Midbrain (tissue), 1 donor: ENCODE measurements at places on chromosomes 5 and 9.

- DNase-seq = no peak
Observed at GRCh38 chr9:72539824-72540347, 18.5 kb downstream of the TMC1 start.

DNA sequence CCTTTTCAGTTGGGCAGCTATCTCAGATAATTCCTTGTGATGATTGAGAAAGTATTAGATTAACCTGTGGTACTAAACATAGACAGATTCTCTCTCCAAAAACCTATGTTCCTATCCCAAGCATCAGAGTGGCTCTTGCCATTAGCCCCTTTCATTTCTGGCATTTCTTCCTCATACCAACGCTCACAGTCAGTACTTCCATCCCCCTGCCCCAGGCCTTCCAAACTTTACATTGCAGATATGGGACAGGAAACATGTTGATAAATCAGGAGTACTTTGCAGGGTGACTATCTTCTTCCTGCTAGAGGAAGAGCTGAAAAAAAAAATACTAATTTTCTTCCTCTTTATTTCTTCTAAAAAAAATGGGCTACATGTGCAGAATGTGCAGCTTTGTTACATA lies 442.6 kb upstream of the RGMB start:
- DNase-seq = no peak

GRCh38 chr5:109146591-109146990 lies 263.2 kb downstream of the PJA2 start:
- no peak for DNase-seq

DNA sequence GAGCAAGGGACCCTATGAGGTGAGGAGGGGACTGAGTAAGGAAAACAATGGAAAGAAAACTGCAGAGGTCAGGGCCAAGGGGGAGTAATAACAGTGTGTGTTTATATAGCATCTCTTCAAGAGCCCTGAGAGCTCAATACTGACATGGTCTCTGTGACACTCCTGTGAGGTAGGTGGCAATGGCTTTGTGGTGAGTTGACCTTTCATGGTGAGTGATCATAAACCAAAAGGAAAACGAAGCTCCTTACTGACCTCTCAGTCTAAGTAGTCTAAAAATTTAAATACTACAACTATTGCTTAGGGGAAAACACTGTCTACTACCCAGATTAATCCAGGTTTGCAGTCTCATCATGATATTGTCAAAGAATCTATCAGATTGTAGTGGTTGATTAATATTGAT lies 130.9 kb downstream of the SNCAIP start:
- DNase-seq = no peak

DNA sequence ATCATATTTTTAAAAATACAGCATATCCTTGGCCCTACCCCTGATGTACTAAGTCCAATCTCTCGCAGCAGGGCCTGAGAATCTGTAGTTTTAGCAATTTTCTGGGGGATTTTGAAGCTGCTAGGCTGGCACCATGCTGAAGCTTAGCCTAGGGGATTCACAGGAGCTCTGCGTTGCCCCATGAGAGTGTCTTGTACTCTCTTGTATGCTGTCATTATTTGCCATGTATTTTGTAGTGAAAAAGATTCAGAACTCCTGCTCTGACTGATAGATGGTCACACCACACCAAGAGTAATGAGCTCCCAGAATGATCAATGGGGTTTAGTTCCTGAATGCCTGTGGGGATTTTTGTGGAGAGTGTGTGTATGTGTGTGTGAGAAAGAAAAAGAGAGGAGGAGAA lies 20.7 kb upstream of the TRMT10B start:
- DNase-seq = no peak

DNA sequence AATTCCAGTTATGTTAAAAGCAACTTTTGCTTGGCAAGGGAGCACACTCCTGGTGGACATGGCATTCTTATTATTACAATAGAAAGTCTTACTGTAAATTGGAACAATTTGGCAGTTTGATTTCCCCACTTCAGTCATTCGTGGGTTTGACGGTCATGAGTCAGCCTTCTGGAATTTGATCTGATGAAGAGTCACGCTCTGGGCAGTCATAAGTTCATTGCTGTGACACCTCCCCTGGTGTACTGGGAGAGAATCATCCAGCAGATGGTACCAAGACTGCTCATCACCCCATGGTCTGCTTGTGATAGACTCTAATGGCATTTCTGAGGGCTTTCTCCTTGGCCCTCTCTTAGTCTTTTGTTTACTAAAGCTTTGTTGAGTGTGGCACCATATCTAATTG lies 53.8 kb downstream of the GLRA1 start:
- DNase-seq = no peak

DNA sequence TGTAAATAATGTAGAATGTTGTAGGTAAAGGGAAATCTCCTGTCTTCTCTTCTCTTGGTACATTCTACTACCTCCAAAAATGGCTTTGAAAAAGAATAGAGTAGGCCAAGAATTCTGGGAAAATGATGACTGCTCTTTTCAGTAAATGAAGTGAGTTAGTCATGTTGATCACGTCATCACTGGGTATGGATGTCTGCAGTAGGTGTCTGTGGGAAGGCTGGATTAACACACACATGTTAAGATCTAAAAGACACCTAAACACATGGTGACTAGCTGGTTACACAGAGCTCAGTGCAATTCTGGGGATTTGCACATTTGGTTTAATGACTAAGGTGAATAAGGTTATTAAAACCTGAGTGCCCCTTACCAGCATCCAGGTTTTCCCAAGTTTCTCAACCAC lies 161.5 kb downstream of the CEP120 start:
- no peak for DNase-seq

DNA sequence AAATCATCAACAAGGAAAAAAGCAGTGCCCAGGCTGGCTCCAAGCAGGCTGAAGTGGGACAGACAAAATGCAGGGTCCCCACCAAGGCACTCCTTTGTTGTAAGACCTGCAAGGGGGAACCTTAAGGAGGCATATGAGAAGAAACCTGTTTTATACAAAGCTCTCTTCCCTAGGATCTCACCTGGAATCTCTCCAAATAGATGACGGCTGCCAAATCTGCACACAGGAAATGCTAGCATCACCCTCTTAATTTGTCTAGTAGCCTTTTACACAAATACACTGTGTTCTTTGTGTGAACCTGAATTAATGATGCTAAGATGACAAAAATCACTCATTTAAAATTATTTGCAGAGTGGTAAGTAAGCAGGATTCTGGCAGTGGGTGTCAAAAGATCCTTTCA lies 280.2 kb downstream of the SPOCK1 start:
- DNase-seq = no peak

DNA sequence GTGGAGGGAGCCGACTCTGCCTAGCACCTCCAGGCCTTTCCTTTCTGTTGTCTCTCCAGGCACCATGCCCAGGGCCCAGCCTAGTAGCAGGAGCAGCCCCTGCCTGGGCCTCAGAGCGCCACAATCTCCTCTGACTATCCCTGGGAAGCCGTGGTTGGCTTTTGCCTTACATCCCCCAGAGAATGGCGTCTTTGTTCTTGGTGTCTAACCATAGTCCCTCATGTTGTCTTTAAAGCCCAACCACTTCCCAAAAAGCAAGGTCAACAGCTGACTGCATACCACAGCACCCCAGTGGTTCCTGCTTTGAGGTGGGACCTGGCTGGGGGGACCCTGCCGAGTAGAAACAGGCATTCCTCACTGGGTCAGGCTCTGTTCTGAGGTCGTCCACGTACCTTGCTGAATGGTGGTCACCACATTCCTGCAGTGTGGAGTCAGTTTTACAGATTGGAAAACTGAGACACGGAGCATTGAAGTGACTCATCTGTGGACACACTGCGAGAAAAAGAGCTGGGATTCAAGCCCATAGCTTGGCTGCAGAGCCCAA lies 13.7 kb upstream of the CERCAM start:
- no peak for DNase-seq

- DNase-seq = peak; percentile 6
Observed at GRCh38 chr5:23507278-23507685, at the start of gene PRDM9. Gene PRDM9 (plus strand): TSS chr5:23507609. CDS start chr5:23509034, 1,425 bp downstream.

DNA sequence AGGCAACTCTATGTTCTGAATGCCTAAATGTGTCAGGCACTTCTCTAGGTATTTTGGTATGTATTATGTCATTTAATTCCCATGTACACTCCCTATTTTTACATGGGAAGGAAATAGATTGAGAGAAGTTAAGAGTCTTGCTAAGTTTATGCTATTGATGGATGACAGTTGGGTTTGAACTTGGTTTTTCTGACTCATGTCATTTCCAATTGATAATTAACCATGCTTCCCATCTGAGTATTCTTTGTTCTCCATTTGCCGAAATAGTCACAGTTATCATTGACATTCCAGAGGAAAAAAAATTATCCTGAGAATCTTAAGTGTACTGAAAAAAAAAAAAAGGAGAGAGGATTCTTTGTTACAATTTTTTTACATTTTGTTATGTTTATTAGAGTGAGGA lies 23.1 kb upstream of the DMRTA1 start:
- no peak for DNase-seq

DNA sequence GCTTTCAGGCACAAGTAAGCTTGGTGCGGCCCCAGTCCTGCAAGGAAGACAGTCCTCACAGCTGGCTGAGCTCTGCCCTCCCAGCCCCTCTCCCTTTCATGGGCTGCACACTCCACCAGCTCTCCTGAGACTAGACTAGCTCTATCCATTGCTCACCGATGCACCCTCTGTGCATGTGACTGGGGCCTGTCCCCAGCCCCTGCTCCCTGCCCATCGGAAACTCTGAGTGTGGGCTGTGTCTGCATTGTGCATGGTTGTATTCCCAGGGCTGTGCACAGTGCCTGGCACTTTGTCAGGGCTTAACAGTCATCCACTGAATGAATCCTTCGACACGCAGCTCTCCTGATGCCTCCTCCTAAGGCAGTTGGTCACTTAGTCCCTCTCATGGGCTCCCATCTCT lies 92.2 kb downstream of the PPARGC1B start:
- DNase-seq = no peak

DNA sequence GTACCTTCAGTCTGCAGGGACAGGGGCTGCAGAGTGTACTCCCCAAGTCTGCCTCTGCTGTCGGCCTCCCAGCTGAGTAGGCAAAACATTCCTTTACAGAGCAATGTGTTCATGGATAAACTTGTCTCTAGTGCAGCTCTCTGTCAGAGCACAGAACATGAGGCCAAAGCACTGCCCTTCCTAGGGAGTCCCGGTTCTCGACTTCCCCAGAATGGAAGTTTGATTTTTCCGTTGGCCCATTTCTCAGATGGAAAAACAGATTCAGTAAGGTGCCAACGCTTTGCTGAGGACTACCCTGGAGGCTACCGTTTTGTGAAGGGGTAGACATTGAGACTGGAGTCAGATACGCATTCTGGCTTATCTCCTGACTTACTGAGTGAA lies 422 bp upstream of the TRIM32 start:
- peak; percentile 64 for DNase-seq

- no peak for DNase-seq
Observed at GRCh38 chr5:107285772-107286171, 385.0 kb downstream of the EFNA5 start.

DNA sequence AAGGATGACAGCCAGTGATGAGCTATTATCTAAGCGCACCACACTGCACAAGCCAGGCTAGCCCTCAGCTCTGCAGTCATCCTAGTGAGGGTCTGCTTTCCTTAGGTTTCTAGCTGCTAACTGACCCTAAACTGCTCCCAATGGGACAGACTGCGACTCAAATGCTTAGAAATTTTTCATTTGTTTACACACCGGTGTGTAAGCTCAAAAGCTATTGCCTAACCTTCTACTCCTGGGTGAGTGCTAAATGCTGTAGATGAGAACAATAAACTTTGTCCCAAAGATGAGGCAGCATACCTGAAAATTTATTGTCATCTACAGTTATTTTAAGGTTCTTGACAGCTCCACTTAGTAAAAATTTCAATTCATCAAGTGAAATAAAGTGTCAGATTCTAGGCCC lies 311.4 kb downstream of the TMEM167A start:
- no peak for DNase-seq

DNA sequence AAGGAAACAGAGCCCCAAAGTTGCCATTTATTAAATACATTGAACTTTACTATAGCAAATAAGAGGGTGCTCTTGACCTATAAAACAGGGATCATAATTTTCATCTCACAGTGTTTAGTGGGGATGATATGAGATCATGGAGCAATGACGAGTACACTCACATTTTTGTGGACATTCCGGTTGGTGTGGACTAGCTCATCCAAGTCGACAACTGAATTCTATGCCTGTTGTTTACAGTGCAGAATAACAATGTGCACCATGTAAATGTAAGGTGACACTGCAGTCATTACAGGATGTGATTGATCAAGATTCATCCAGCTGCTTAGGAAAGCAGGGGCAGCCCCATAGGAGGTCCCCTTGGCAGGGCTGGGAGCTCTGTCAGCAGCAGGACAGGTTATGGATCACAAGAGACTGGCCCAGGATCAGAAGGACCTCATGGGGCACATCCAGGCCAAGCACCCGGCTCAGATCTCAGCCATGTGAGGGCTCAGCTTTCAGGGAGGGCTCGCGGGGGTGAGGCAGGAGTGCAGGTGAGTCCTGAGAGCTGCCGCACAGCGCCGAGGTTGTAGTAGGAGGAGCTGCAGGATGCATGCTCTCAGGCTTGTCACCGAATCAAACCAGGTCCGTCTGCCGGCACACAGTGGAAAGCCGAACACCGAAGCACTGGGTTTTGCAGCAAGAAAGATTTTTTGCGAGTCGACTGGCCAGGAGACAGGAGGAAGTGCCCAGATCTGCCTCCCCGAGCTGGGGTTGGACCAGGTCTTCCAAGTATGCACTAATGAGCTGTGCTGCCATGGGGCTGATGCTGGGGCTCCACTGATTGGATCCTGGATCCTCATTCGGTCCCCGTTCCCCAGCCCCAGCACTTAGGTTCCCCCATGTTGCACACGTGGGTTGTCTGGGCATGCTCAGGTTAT lies 28.2 kb downstream of the MRPL36 start:
- DNase-seq = no peak

DNA sequence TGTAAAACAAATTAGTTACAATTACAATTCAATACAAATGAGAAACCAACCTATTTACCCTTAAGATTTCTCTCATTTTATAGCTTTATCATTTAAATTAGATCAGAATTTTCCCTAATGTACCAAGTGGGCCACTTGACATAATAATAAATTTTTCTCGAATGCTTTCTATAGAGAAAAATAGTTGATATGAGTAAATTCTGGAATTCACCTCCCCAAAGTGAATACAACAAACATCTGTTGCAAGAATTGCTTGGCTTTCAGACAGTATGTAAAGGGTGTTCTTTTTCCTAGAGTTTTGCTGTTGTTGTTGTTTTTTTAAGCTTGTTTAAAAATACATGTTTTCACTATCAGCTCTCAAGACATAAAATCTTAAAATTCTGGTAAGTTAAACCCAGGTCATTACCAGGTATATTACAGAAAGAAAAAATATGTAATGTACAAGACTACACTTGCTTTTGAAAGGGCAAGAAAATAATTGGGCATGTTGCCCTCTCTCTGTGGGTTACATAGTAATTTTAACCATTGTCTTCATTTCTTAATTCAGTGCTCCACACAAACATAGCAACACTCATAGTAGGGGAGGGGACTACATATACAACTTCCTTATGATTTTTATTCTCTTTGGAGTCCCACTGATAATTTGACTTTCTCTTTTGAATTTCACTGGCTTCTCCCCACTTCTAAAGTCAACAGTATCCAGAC lies 200.6 kb downstream of the ARL15 start:
- no peak for DNase-seq

- DNase-seq = no peak
Observed at GRCh38 chr5:126053630-126054029, 369.6 kb upstream of the GRAMD2B start.
